ENCODE measurements at places on chromosomes 12 and 14. TPM values are rescaled to one million over a fixed set of nuclear protein-coding genes. Genes with fewer than 3 reads are reported as not detected.

DNA sequence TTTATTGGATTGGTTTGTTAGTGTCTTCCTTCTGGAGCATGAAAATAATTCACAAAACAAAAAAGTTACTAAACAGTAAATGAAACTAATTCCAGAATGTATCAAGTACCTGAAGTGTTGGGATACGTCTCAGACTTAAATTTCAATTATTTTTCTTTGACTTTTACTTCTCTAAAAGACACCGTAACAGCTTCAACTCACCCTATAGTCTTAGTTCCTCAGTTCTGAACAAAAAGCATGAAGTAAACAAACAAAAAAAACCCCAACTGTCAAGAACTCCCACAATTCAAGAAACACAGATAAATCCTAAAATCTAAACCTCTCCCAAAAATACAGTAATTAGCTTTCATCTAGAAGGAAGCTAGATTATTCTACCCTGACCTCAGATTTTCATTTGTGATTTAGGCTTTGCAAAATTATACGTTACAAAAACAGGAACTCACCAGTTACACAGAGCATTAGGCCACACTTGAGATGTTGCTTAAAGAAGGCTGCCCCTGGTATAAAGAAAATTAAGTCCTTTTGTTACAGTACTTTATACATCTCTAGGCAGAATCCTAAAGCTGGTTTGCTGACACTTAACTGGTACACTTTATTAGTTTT lies 10.2 kb downstream of the HEATR5A start:
- DNase-seq, result no peak

- no peak for DNase-seq
Measured at GRCh38 chr12:64566831-64567517, 43.3 kb upstream of the RASSF3 start.

The POTEG gene
- total RNA-seq, result not detected

DNA sequence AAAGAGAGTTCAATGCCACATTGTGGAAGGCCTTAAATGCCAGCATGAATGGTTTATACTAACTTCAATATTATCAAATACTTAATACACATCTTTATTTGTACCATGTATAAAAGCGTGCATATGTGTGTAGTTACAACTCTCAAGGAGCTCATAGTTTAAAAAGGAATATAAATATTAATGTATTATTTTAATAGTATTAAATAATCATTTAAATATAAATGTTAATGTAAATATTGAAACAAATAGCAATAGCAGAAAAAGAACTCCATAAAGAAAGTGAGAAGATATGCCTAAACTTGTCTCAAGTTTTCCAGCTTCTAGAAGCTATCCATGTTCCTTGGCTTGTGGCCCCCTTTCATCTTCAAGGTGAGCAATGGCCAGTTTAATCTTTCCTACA lies 182.0 kb downstream of the FOXA1 start:
- DNase-seq, result no peak

- DNase-seq, result peak; percentile 26
Measured at GRCh38 chr14:65961004-65961403, 525.2 kb upstream of the CCDC196 start.

DNA sequence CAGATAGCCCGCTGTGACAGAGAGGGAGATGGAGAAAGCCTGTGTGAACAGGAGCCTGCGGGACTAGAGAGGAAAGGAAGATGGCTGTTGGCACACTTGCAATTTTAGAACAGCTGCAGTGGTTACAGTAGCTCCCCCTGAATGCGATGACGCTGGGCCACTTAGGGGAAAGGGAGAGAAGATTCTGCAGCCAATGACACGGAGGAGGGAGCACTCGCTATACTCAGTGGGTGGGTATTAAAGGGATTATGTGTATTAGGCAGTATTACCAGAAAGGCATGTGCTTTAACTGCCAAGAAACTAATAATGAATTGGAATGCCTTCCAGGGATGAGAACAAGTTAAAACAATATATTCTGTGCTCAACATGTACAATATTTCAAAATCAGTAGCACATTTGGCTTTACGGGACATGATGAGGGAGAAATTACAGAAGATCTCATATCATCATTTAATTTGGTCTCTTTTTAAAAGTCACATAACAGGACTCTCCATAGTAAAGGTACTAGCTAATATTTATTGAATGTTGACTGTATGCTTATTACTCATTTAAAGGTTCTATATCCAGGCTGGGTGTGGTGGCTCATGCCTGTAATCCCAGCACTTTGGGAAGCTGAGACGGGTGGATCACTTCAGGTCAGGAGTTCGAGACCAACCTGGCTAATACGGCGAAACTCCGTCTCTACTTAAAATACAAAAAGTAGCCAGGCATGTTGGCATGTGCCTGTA lies 35.9 kb upstream of the FOS start:
- no peak for DNase-seq

DNA sequence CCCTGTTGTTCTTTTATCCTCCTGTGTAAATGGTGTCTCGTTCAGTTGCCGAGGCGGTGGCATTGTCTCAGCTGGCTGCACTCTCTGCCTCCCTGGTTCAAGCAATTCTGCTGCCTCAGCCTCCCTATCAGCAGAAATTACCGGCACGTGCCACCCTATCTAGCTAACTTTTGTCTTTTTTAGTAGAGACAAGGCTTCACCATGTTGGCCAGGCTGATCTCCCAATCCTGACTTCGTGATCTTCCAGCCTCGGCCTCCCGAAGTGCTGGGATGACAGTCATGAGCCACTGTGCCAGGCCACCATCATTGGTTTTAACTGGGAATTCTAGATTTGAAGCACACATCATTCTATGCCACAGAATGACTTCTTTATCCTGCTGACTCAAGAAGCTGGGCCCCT lies 175.3 kb upstream of the ALG10B start:
- no peak for DNase-seq

GRCh38 chr12:41468756-41469155 lies 280.6 kb downstream of the PDZRN4 start:
- DNase-seq, result no peak

GRCh38 chr12:65798918-65799317 lies 25.4 kb upstream of the HMGA2 start:
- DNase-seq, result no peak

The ARMH4 gene
- 8.2 TPM for total RNA-seq

DNA sequence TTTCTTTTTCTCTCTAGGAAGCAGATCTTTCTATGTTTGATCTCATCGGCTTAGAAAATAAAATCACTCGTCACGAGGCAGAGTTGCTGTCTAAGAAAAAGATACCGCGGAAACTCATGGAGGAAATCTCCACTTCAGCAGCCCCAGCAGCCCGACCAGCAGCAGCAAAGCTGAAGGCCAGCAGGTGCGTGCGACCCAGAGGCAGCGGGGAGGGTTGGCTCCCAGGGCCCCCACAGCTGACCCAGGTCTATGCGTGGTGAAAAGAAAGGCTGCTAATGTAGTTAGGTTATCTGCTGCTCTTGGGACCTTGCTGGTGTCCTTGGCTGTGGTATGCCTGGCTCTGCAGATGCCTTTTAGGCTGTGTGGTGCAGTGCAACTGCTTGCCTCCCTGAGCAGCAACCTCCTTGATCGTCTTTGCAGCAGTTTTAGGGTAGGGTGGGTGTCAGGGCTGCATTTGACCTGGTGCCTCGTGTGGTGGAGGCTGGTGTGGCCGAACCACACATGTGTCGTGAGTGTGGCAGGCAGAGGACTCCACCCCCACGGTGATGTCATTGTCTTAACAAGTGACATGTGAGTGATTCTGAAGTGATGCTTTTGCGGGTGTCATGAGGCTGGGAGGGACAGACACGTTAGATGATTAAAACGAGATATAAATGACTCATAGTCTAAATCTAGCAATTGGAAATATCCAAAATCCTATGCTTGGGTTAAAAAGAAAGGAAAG lies 68.6 kb downstream of the EP400 start:
- DNase-seq, result no peak

DNA sequence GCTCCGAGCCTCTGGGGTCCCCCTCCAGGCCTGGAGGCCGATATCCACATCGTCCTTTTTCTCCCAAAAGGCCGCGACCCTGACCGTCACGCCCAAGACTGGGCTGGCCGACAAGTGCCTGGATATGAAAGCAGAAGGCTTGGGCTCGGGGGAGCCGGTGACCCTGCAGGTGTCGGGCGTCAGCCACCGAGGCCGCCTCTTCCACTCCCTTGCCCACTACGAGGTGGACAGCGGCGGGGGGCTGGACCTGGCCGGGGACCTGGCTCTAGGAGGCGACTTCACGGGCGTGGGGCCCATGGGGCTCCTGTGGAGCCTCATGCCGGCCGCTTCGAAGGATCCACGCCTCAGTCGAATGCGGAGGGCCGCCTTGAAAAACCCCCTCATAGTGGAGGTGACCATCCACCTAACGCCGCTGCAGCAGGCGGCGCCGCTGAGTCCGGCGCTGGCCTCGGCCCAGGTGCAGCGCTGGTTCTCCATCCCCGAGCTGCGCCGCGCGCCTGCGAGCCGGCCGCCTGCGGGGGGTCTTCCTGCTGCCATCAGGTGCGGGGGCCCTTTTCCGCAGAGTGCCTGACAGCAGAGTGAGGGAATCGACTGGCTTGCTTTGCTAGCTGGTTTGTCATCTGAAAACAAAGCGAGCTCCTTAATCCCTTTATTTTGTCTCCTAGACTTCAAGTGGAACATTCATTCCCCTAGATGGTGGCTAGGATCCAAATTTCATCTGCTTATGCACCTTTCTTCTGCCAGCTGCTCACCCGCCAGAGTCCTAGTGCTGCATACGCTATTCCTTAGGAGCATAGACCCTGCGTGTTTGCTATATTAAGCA lies 10.6 kb upstream of the DNAL1 start:
- peak; percentile 27 for DNase-seq

DNA sequence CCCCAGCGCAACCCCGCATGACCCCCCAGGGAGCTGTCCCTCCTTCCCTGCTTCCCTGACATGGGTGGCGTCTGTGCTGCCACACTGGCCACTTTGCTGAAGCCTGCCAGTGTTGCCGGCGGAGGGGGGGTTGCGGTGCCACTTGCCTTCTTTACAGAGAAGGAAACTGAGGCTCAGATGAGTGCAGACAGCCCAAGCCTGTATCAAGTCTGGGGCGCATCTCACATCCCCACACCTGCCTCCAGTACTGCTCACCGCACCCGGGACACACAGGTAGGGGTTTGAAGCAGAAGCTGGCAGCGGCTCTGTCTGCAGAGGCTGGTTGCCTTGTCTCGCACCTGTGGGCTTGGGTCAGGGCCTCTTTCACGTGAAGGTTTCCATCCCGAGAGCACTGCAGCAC lies 104.7 kb upstream of the RTL1 start:
- no peak for DNase-seq

DNA sequence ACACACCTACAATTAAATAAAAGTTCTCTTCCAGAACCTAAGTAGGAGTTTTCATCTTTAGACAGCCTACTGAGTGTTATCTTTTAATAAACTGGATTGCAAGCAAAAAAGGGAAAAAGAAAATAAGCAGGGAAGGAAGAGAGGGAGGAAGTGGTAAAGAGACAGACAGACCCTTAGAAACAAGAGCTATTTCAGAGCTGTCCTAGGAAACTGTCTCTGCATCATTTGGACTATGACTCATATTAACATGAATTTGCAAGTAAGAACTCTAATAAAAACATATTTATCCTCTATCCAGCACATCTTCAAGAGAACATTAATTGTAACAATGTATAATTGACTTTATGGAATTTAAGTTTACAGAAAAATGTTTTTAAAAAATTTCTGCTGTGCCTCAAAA lies 438.8 kb upstream of the USP15 start:
- DNase-seq, result no peak

The CABP1 gene
- 6.4 TPM for total RNA-seq

DNA sequence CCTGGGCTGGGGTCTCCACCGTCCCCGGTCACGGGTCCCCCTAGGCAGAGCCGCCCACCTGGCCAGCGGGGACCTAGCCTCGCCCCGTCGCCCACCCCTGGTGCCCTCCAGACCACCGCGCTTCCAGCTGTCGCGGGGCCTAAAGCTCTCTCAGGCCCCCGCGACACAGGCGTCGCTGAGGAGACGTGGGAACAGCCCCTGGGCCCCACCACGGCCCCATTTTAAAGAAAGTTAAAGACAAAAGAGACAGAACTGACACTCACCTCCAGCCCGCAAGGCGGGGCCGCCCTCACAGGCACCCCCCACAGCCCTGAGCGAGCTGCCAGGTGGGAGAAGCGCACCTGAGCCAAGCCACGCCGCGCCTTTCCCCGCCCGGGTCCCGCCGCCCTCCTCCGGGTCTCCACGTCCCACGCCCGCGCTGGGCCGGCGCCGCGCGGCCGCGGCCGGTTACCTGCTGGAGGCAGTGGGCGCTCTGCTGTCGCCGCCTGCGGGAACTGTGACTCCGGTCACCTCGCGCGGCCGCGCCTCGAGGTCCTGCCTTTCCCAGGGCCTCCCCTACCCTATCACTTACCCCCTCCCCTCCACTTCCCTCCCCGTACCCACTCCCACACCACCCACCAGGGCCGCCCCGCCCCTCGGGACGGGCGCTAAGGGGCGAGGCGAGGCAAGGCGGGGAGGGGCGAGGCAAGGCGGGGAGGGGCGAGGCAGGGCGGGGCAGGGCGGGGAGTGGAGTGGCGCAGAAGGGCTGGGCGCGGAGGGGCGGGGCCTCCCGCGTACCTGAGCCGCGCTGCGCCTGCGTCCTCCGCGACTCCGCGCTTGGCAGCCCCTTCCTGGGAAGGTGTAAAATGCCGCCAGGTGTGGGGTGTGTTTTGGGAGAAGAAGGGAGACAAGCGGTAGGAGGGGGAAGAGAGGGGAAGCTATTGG lies 31.2 kb downstream of the TC2N start:
- DNase-seq, result peak; percentile 77

The BBS10 gene
- 6.9 TPM for total RNA-seq

DNA sequence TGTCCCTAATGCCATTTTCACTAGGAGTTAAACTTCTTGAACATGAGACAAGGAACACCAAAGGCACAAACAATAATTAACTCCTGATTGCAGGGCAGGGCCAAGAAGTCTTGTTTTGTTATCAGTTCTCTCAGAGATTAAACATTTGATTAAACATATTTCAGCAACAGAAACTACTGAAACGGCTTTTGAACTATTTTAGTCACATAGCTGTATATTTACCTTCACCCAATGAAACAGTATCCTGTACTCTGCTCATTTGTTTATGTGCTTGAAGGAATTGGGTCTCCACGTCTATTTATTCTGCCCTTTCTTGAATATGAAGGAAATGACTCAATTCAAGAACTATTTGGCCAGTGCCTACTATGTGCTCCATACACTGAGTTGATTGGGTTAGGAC lies 51.3 kb upstream of the PTCSC3 start:
- DNase-seq, result no peak

- DNase-seq, result no peak
Measured at GRCh38 chr12:34391771-34392581, 369.7 kb downstream of the ALG10 start.

The CATSPERB gene
- 0.29 TPM for total RNA-seq

DNA sequence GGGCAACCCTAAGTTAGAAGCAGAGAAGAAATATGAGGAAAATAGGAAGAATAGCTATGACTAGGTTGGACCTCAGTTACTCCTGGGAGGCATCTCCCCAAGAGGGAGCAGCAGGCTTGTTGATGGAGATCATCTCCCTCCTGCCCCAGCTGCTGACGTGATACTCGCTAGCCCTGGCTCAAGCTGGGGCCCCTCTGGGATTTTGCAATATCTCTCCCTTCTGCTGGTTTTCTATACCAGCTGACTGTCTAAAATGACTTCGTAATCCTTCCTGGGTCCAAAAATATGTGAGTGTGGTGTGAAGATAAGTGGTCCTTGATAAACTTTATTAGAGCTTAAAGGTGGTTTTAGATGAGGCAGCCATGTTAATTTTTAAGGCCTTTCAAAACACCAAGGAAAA lies 4.5 kb upstream of the HECTD4 start:
- DNase-seq, result peak; percentile 29

- DNase-seq, result no peak
Measured at GRCh38 chr12:79327465-79327864, 363.3 kb downstream of the PAWR start.

GRCh38 chr12:49798934-49799333 lies 29.3 kb downstream of the NCKAP5L start:
- no peak for DNase-seq
